ENCODE measurements at places on chromosomes 5 and 9. TPM values are rescaled to one million over a fixed set of nuclear protein-coding genes. Genes with fewer than 3 reads are reported as not detected.

The ISOC1 gene
- total RNA-seq: 12.2 TPM

The CCDC171 gene
- 0.81 TPM for total RNA-seq

The RAI14 gene
- 182 TPM for total RNA-seq

The GABRB2 gene
- not detected for total RNA-seq

The TRIM7 gene
- total RNA-seq: 12.8 TPM

The ANKRD20A1 gene
- total RNA-seq: 1.7 TPM

All from endothelial cell of coronary artery (primary cell).